ENCODE measurements at places on chromosomes 1 and 21. TPM values are rescaled to one million over a fixed set of nuclear protein-coding genes. Genes with fewer than 3 reads are reported as not detected.

DNA sequence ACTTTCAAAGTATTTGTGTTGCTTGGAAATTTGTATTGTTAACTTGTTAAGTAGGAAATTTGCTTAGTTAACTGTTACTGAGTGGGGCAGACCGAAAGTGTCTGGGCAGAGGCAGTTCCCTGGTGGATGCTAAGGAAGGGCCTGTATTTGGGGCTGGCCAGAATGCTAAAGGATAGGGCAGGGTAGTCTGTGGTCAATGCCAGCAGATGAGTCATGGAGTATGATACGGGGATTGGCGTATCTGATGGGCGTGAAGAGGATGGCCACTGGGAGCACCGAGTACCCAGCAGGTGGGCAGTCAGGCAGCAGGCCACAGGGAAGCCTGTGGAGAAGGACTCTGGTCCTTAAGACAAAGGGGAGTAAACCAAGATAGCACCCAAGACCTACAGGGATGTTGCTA, 46.6 kb upstream of the SCAF4 start:
- no peak for DNase-seq

The PTGS2 gene
- 10.0 TPM for total RNA-seq

The ATP1A4 gene
- total RNA-seq: not detected

GRCh38 chr1:72281144-72281543, 1.2 kb downstream of the NEGR1 start:
- no peak for DNase-seq

The GPR89A gene
- 26.9 TPM for total RNA-seq

DNA sequence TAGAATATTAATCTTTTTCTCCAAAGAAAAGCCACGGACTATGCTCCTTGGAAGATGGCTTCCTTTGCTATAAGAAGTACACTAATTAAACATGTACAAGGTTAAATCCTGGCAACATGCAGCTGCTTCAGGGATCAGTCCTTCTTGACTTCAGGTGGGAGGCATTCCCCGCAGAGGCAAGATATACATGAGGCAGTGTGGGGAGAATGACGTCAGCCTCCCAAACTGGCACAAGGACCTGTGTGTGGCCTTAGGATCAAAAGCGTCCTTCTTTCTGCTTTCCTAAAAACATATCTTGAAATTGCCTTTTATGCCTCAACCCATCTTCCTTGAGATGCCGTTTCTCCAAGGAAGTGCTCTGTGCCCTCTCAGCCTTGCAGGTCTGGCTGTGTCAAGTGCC, 90.3 kb downstream of the WLS start:
- DNase-seq: no peak

- DNase-seq: no peak
Observed at GRCh38 chr1:78830321-78830720, 176.2 kb downstream of the ADGRL4 start.

DNA sequence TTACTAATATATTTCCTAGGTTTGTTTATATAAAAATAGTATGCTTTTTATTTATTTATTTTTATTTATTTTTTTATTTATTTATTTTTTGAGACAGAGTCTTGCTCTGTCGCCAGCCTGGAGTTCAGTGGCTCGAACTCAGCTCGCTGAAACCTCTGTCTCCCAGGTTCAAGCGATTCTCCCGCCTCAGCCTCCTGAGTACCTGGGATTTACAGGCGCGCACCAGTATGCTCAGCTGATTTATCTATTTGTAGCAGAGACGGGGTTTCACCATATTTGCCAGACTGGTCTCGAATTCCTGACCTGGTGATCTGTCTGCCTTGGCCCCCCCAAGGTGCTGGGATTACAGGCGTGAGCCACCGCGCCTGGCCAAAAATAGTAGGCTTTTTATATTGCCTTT, 33.2 kb downstream of the BRINP3 start:
- no peak for DNase-seq

GRCh38 chr1:7616076-7616832, 154.8 kb upstream of the VAMP3 start:
- no peak for DNase-seq

DNA sequence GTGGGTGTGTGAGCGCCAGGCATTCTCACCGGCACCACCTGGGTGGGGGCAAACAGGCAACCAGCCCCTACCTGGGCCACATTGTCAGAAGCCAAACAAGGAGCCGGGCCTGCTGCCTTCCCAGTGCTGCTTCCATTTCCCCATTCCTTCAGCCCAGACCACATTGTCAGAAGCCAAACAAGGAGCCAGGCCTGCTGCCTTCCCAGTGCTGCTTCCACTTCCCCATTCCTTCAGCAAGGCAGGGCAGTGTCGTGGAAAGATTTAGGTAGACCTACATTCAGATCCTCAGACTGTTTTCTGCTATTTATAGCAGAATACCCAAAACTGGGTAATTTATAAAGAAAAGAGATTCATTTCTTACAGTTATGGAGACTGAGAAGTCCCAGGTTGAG, 47.0 kb upstream of the EFHD2 start:
- DNase-seq: no peak

DNA sequence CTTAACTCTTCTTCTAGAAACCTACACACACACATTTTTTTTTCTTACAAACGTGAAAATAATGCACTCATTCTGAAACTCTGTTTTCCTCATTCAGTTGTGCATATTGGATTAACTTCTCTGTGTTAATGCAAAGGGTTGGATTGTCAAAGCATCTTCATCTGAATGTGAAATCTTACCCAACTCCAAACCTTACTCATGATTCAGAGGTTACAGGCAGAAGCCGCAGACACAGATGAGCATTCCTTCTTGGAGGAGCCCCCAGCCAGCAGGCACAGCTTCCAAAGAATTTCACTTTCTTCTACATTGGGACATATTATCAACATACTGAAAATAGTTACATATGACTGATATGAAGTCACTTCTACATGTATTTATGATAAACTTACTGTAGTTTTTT, 15.7 kb downstream of the PATJ start:
- no peak for DNase-seq

The TIAM1 gene
- under 0.01 TPM for total RNA-seq

DNA sequence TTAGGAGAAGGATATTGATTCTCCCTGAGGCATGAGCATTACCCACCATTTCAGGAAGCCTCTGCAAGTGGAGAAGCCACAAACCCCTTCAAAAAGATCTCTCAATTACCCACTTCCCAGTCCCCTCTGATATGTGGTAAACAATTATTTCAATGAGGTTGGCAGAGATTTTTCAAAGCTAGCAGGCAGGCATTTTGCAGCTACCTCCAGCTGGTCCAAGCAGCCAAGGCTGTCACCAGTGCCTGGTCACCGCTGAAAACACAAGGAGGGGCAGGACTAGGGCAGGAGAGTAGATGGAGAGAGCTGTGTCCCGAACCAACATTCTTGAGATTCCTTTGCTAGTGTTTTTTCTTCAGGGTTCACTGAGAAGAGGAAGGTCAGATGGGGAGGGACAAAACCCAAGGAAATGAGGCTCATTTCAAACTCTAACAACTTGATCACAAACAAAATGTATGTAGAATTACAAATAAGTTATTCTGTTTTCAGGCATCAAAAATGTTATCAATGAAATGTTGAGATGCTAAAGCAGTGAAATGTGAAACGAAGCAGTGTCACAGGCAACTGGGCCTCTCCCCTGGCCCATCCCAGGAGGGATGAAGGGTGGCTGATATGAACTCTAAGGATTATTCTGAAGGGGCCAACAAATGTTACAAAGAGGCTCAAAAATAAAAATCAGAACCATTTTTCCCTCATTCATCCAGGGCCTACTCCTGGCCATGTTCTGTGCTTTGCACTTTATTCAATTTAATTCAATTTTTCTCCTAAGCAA, 22.3 kb downstream of the APP start:
- DNase-seq: no peak

The KRTAP25-1 gene
- not detected for total RNA-seq

DNA sequence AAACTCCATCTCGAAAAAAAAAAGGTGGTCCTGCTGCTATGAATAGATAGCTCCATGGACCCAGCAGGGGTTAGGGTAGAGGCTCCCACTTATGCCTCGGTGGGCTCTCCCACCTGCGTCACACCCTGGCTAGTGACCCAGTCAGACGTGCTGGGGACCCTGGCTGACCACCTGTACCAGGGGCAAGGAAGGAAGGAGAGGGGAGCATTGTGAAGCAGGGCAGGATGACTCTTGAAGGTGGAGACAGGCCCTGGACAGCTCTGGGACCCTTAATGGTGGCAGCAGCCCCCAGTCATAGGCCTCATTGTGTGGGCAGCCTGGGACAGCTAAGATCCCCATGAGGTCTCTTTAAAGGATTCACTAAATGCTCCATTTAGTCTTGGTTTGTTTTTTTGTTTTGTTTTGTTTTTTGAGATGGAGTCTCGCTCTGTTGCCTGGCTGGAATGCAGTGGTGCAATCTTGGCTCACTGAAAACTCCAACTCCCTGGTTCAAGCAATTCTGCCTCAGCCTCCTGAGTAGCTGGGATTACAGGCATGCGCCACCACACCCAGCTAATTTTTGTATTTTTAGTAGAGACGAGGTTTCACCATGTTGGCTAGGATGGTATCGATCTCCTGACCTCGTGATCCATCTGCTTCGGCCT, 10.4 kb upstream of the SNAPIN start:
- DNase-seq: no peak

The MYBPH gene
- total RNA-seq: not detected

The HAO2 gene
- total RNA-seq: not detected

DNA sequence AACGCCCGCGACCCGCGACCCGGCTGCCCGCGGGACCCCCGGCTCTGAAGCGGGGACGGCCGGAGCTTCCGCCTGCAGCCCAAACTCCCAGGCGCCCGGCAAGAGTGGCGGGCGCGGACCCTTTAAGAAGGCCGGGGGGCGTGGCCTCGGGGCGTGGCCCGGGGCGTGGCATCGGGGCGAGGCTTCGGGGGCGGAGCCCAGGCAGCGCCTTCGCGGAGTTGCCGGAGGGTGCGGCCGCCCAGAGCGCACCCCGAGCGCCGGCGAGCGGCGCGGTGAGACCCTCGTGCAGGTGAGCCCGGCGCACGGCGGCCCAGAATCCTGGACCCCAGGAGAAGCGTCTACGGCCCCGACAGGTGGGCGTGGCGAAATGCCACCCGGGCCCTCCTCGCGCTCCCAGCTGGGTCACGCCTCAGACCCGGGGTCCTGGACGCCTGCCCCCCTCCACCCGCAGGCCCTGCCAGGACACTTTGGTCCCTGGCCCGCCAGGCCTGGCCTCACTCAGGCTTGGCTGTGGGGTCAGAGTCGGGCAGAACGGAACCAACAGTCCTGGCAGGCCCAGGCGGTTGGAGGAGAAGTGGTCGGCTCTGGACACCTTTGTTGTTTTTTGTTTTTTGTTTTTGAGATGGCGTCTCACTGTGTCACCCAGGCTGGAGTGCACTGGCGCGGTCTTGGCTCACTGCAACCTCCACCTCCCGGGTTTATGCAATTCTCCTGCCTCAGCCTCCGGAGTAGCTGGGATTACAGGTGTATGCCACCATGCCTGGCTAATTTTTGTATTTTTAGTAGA, 14.4 kb downstream of the RNF223 start:
- DNase-seq: no peak

The OBSCN gene
- total RNA-seq: 3.4 TPM

- no peak for DNase-seq
Observed at GRCh38 chr21:34364921-34365320, 1.1 kb downstream of the KCNE2 start.

DNA sequence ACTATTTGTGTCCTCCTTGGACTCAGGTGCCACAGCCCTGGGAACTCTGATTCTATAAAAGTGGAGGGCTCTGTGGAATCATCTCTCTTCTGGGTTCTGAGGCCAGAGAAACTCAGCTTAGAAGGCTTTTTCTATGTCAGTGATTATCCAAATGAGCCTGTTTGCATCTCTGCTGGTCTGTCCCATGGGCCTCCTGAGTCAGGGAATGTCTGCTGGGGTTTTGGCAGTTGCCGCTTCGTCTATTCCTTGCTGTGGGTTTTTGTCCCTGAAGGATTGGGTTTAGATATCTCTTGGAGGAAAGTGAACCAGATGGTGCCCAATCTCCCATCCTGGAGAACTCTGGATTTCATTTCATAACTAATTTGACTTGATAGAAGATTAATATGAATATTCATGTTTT, 297.6 kb downstream of the HHAT start:
- no peak for DNase-seq

DNA sequence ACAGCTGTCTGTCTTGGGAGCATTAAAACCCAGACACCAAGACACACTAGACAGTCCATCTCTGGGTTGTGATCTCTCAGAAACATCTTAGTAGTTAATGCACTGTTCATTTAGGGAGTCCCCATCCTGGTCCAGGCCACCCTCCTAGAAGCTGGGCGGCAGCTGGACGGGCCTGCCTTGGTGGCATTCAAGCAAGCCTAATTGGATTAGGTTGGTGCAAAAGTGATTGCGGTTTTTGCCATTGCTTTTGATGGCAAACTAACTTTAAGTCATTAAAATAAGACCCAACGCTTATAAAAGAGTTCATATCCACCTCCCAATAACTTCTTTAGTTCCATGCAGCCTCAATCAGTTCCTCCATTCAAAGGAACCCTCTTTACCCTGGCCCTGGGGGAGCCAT, 21.7 kb downstream of the ATP5PO start:
- no peak for DNase-seq

GRCh38 chr1:116982319-116983004, 19.1 kb upstream of the CD101 start:
- DNase-seq: no peak

DNA sequence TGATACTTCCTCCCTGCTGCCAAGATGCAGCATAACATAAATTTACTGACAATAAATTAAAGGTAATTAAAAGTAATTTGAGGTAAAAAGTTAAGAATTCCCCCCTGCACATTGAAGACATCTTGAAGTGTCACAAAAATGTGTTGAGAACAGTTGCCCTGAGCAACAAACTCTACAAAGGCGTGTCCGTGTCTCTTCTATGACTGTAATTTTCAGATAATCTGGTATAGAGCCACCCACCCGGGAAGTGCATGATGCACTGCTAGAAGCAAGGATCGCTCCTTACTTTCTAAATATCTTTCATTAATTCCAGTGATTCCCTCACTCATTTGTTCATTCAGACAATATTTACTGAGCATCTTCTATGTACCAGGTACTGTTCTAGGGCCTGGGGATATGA, 11.0 kb upstream of the CASQ1 start:
- no peak for DNase-seq

The AZIN2 gene
- total RNA-seq: 0.99 TPM

DNA sequence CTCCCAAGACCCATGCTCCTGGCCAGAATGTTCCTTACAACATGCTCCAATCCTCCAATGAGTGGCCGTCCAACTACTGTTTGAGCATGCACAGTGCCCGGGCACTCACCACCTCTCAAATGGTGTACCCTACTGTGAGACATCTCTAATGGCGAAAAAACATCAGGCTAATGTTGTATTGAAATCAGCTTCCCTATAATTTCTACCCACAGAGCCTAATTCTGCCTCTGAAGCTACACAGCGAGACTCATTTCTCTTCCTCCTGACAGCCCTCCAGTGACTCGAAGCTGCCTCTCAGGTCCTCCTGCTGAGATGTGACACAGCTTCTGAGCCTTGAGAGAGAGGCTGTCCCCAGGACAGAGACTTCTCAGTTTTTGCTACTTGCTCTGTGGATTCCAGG, 130.7 kb downstream of the FAM78B start:
- DNase-seq: no peak

Measured in pulmonary artery endothelial cell (primary cell).